MM.1S (cell line): ENCODE measurements at places on chromosomes 11 and 22.

DNA sequence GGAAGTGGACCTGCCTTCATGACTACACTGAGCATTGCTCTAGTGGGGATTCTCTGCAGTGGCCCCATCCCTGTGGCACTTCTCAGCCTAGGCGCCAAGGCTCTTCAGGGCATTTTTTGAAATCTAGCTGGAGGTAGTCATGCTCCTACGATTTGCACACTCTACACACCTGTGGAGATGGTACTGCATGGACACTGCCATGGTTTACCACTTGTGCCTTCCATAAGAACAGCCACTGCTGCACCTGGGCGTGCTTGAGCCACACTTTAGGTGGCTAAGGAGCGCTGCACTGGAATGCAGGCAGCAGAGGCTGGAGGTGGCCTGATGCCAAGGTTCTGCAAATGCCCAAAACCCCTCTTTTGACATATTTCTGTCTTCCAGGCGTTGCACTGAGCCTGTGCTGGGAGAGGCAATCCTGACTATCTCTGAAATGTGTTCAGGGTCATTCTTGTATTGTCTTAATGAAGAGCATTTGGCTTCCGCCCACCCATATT, 24.3 kb downstream of the IZUMO1R start:
- no peak for DNase-seq

DNA sequence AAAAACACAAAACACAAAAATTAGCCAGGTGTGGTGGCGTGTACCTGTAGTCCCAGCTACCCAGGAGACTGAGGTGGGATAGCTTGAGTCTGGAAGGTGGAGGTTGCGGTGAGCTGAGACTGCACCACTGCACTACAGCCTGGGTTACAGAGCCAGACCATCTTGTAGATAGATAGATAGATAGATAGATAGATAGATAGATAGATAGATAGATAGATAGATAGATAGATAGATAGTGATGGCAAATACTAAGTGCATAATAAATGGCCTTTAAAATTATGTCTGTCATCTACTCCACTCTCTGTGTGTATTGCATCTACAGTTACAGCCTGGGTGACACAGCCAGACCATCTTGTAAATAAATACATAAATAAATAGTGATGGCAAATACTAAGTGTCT, 56.0 kb upstream of the CHRM4 start:
- DNase-seq: no peak

DNA sequence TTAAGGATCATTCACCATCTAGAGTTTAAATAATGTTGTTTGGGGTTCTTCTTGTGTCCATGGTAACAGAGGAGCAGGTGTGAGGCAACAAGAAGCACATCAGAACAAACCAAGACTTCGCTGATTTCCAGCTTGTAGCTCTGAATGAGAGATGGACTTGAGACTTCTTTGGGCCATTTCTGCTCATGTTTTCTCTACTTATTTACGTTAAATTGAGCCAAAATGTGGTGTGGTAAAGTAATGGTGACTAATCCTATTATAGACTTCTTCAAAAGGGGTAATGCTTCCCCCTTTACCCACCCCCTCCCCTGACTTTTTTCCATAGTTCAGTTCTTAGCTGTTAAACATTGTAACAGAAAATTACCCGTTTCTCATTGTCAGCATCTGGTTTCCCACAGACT, 65.2 kb downstream of the CSTPP1 start:
- no peak for DNase-seq

- DNase-seq: peak; percentile 49
Measured at GRCh38 chr11:32297611-32298011, 137.7 kb downstream of the WT1 start.

DNA sequence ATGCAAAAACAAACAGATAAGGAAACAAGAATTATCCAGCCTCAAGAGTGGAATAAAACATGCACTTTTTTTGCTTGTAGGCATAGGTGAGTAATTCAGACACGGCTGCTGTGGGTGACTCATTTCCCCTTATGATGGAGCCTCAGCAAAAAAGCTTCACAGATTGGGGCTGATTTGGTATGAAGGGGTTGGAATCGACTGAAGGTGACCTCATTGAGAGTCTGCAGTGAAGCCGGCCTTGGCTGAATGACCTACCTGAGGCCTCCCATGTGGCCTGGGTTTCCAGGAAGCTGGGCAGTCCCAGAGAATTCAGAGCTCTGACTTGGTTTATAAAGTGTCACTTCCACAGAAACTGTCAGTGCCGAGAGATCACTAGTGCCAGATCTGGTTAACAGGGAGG, 34.2 kb upstream of the VPREB1 start:
- peak; percentile 41 for DNase-seq

GRCh38 chr11:561148-562003, 606 bp downstream of the RASSF7 start:
- peak; percentile 17 for DNase-seq

- DNase-seq: no peak
Measured at GRCh38 chr11:17629113-17629512, 82.1 kb downstream of the OTOG start.

DNA sequence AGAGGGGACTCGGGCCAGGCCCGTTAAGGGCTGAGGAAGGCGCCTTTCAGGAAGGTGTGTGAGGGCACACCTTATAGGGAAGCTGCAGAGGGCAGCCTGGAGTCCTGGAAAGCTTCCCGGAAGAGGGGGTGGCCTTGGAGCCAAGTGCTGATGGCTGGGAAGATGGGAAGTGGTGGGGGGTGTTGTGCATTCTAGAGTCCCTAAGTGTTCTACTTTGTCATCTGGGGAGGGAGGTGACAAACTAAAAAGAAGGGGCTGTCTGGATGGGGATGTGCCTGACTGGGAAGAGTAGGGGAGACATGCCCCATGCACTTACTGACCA, 6.8 kb downstream of the ZDHHC8 start:
- no peak for DNase-seq

DNA sequence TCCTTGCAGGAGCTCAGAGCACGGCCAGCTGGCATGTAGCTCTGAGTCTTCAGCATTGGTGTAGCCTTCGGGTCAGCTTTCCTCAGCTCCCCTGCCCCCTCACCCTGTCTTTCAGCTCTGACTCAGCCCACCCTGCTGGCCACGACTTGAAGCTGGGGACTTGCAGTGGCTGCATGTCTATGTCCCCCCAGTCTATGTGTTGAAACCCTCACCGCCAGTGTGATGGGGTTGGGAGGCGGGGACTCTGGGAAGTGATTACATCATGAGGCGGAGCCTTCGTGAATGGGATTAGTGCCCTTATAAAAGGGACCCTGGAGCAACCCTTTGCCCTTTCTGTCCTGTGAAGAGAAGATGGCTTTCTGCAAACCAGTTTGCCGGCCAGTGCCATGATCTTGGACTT, 111.1 kb downstream of the CTTN start:
- no peak for DNase-seq

- no peak for DNase-seq
Measured at GRCh38 chr11:10611979-10612862, 43.8 kb upstream of the LYVE1 start.

GRCh38 chr11:67320691-67321090, 17.4 kb downstream of the SSH3 start:
- DNase-seq: no peak

DNA sequence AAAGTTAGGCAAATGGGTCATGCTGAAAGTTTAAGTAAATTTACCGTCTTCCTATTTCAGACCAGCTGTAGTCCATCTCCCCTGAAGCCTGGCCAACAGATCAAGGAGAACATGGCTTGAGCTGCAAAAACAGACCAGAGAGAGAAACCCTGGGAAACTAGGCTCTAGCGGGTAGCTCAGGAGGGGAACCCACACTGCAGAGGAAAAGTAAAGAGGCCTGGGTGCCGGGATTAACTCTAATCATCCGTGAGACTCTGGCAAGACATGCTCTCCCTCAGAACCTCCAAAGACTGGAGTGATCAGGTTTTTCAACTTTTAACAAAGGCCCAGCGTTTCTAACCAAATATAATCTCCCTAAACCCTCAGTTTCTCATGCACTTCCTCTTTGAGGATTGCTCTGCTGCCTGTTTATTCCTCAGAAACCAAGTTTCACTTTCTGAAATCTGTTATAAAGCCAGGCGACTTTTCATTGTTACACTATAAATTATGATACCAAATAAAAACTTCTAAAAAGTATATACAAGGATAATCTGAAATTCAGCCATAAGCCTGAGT, 67.5 kb downstream of the GAB2 start:
- DNase-seq: no peak

DNA sequence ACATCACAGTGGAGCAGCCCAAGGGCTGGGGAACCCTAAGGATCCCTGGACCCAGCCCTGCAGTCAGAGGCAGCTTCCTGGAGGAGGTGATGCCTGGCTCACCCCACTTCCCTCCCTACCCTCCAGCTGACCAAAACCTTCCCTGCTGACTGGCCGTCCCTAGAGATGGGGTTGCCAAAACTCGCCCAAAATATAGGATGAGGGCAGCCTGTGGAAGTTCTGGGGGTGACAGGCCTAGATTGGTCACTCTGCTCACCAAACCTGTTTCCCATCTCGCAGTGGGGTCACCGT, 35.0 kb upstream of the PPARA start:
- no peak for DNase-seq

GRCh38 chr11:45930951-45931570, 8.6 kb downstream of the LARGE2 start:
- DNase-seq: no peak

DNA sequence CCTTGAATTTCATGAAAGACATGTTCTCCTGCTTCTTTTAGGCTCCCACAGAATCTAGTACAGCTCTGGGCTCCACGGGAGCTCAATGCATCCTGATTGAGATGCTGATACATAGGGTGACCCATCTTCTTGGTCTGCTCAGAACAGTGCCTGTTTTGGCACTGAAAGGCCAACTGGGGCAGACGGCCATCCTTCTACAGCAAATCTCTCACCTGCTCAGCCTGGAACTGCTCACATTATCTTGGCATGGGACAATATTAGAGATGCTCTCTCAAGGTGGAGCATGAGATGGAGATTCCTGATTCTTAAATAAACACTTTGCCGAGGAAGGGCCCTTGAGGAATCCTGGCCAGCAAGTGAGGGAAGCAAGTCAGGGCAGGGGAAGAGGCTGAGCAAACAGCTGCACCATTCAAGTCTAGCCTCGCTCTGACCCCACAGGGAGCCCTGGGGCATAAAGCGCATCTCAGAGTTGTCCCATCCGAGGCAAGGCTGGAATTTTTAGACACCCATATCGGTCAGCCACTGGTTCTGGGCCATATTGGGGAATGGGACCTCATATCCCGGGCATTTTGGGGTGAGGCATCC, 58.4 kb upstream of the CSNK2A3 start:
- no peak for DNase-seq

GRCh38 chr11:73274722-73275380, 2.7 kb downstream of the P2RY6 start:
- DNase-seq: no peak

DNA sequence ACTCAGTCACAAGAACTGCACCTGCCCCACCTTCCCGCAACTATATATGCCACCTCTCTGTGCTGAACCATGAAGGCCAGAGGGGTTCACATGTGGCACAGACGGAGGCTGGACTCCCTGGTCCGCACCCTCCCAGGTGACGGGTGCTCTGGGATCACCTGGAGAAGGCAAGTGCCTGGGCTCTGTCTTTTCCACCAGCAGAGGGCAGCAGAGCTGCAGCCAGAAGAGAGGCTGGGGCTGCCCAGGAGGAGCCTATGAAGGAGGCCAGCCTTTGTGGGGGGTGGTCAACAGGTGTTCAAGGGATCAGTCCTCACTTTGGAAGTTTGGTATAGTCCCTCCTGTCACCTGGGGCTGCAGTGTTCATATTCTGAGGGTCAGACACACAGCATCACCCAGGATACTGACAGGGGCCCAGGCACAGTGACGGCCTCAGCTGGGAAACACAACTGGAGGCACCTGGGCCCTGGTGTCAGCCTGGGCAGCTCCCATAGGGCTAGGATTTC, 39.2 kb upstream of the IGLL5 start:
- DNase-seq: peak; percentile 65

- no peak for DNase-seq
Measured at GRCh38 chr11:27429761-27430393, 42.7 kb downstream of the LGR4 start.

- no peak for DNase-seq
Measured at GRCh38 chr22:39311592-39312400, 7.6 kb downstream of the RPL3 start.

DNA sequence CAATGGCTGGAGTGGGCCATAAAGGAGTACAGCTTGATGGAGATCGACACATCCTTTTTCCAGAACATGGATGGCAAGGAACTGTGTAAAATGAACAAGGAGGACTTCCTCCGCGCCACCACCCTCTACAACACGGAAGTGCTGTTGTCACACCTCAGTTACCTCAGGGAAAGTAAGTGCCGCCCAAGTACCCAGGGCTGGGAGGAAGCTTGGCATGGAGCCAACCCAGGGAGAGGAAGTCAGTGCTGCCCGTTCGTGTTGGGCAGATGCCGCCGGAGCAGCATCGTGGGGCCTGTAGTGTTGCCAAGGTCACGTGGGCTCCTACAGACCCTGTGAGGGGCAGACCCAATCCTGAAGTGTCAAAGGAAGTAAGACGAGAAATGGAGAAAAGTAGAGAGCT, 78.9 kb downstream of the FLI1 start:
- DNase-seq: no peak

DNA sequence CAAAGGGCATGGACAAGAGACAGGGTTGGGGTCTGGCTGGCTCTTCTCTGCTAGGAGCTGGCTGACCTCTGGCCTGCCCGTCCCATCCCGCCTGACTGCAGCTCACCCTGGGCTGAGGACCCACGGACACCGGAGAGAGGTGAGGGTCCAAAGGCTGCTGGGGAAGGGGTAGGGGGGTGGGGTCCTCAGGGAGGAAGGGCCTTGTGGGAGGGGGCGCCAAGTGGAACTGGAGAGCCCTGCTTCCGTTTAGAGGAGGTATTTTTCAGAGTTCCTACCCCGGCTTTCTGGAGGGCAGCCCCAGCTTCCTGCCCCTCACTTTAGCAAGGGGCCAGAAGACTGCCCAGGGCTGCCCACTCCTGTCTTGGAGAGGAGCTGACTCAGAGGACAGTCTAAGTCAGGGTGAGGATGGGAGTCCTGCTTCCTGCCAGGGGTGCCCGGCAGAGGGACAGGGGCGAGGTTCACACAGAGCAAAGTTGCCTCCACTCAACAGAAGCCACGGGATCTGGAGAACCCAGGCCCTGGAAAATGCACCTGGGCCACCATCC, 7.1 kb downstream of the LARGE2 start:
- DNase-seq: no peak

- no peak for DNase-seq
Measured at GRCh38 chr11:15901054-15901453, 455.3 kb downstream of the SOX6 start.

DNA sequence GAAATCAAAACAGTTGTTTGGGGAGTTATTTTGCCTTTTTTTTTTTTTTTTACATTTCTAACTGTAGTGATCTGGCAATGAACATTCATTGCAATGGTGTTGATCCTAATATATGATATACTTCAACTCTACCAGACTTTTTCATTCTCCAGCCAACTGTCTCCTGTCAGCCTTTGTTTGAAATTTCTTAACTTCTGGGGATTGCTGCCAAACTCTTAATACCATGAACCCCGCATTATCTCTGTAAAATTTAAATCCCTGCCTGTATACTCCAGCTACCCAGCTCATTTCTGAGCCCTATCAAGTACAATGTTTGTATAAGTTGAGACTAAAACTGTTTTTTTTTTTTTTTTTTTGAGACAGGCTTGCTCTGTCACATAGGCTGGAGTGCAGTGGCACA, 280.7 kb downstream of the TTC28 start:
- DNase-seq: no peak

- DNase-seq: no peak
Measured at GRCh38 chr22:47196881-47197772, 434.7 kb downstream of the TBC1D22A start.
